NCI-H69 (cell line): ENCODE measurements at places on chromosomes 12 and 14.

GRCh38 chr12:57280211-57281062 is 29.4 kb upstream of the STAC3 start:
- peak; percentile 64 for DNase-seq

DNA sequence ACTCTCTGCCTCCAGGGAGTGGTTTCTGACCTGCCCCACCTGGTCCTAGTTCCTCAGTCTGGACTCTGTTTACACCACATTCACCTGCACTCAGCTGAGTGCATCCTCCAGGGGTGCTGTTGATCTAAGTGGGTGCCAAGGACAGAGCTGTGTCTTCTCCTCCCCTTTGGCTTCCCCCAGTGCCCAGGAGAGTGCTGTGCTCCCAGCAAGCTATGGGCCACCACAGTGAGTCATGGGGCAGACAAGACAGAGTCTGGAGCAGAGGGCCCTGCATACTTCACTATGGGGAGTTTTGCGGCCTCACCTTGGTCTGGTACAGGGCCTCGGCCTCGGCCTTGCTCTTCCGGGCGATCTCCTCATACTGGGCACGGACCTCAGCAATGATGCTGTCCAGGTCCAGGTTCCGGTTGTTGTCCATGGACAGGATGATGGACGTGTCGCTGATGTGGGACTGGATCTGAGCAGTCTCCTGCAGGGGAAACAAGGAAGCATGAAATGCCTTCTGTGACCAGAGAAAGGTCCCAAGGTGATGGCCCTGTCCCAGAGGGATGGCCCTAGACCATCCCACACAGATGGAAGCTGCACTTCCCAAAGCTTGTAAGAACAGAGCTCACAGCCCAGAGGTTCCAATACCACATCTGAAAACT is 4.9 kb downstream of the KRT73 start:
- DNase-seq = no peak

- no peak for DNase-seq
Observed at GRCh38 chr14:96069421-96069820, 30.3 kb downstream of the C14orf132 start.

GRCh38 chr14:20622816-20623291 is 18.6 kb downstream of the OR6S1 start:
- DNase-seq = no peak

DNA sequence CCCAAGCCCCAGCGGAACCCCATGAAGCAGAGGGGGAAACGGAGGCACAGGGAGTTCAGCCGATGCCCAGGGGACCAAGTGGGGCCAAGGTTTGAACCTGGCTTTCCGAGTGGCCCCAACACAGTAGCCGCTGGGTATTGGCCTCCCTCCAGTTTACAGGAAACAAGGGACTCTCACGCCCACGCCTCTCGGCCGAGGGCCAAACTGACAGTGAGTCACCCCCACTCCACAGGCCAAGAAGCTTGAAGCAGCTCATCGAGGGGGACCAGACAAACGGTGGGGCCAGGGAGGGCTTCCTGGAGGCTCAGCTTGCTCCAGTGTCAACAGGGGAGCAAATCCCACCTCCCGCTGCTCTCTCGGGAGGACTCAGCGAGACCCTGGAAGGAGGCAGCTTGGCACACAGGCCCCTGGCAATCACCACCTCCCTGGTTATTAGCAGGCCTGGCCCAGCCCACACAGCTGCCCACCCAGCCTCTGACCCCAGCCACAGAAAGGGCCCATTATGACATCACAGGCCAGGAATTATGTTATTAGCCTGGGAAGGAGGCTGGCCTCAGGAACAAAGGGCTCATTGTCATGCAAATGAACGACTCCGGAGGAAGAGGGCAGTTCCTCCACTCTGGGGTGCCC is 54.6 kb downstream of the NCOR2 start:
- DNase-seq = peak; percentile 97

- peak; percentile 14 for DNase-seq
Observed at GRCh38 chr14:103296987-103297386, 37.0 kb upstream of the EIF5 start.

DNA sequence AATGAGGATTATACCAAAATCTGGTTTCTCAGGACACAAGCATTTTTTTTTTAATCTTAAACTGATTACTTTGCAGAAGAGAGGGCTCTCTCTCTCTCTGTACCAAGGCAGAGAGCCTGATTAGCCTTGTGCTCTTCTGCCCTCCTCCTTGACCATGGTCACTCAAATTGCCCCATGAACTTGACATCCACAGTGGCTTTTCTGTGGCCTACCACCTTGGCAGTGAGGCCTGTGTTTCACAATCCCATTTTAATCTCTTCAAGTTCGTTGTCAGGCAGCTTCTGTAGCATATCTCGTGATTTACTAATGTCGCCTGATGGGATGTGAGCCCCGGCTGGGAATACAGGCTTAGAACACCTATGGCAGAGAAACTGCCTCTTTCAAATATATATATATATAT is 30.7 kb upstream of the PWP1 start:
- DNase-seq = no peak

DNA sequence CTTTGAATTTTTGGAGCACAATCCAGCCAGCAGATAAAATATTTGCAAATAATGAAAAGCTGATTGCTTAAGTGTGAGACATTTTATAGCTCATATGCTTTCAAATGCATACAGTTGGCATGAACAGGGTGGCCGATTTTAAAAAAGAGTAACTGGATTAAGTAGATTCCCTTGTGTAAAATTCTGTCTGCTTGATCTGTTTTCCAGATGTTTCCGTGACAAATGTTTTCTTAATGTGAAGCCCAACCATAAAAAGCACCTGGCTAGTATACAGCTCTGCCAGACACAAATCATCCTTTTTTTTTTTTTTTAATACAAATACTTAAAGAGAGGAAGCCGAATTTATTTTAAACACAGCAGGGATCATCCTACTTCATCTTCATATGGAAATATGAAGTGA is 440.7 kb downstream of the CCER1 start:
- no peak for DNase-seq

GRCh38 chr14:56821177-56821576 is 10.9 kb upstream of the OTX2 start:
- peak; percentile 79 for DNase-seq

- DNase-seq = no peak
Observed at GRCh38 chr14:61168141-61168540, 113.0 kb downstream of the TMEM30B start.

DNA sequence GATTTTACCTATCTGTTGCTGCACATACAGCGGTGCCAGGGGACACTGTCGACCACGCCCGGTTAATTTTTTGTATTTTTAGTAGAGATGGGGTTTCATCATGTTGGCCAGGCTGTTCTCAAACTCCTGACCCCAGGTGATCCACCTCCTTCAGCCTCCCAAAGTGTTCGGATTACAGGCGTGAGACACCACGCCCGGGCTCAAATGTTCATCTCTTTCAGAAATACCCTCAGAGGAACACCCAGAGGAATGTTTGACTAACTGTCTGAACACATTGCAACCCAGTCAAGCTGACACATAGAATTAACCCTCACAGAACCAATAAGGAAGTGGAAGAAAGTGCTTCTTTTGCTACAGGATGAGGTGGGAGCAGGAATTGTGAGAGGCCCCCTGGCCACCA is 15.0 kb upstream of the ETFBKMT start:
- DNase-seq = peak; percentile 62

DNA sequence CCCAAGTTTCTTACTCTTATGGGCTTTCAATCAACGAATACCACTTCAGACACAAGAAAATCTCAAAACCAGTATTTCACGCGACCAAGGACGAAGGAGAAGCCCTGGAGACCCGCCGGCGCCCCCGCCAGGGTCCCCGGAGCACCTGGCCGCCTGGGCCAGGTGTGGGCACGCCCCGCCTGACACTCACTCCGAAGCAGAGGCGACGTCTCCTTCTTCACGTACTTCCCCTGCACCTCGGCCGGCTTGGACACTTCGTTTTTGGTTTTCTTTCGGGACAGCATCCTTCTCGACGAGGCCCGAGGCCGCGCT is 466 bp downstream of the SAV1 start:
- peak; percentile 82 for DNase-seq

DNA sequence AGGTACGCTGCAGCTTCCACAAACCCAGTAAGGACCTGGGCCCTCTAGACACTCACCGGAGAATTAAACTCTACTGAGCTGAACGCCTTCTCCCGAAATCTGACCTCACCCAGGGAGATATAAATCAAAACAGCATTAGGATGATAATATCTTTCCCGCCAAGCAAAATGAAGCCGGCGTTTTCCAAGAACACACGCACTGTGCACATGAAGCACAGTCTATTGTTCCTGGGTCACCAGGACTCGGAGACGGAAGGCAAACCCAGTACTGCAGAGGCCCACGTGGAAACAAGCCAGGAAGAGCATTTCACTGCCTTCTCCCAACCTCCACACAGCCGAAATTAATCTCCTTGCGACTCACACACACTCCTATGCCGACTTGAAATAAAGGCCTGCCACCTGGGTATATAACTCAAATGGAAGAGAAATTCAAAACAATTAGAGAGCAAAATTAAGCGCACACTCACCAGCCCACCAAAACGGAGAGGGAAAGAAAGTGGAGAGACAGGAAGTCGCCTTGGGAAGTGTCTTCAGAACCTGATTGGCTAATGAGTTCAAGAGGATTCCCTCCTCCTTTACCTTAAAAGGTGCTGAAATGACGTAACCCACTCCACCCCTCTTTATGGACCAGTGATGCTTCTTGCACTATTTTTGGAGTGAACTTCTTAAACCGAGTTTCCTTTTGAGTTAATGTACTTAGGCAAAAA is at the start of gene CCNB1IP1:
Gene CCNB1IP1, minus strand, starts transcription at position 492 of the 706 bp plus-strand sequence. CDS start 16,756 bp downstream, outside the sequence.
- DNase-seq = peak; percentile 96
